ENCODE measurements at places on chromosomes 4 and X. TPM values are rescaled to one million over a fixed set of nuclear protein-coding genes. Genes with fewer than 3 reads are reported as not detected.

DNA sequence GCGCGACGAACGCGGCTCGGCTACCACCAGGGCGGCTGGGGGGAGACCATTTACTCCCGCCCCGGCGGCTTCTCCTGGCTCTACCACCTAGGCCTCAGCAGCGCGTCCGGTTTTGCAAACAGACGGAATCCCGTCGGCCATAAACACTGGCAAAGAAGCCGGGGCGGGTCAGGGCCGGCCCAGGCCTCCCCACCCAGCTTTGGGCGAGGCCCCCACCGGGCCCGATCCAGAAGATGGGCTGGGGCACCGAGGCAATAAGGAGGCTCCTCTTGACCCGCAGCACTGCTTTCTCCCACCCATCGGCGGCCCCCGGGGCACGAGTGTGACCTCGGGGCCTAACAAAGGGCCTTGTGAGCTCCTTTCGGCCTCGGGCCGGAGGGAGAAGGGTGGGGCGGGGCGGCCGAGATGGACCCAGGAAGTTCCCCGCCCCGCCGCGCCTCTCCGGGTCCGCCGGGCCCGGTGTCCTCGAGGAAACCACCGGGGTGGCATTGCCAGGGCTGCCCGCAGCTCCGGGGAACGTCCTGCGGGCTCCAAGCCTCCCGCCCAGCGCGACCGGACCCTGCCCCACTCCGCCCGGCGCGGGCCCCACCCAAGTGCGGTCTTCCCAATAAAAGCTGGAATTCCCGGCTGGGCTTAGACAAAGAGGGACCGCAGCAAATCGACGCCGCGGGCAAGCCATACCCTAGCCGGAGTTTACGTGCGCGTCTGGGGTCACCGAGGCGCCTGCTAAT, 5.9 kb downstream of the BCOR start:
- H3K27me3 ChIP-seq, result peaks cover 32% of the 10 kb centered on the region
- H3K27ac ChIP-seq, result no peak overlapping the region
- H3K4me1 ChIP-seq, result no peaks in the 10 kb centered on the region
- peak; percentile 72 for DNase-seq

Gene BEND2
- not detected for total RNA-seq

DNA sequence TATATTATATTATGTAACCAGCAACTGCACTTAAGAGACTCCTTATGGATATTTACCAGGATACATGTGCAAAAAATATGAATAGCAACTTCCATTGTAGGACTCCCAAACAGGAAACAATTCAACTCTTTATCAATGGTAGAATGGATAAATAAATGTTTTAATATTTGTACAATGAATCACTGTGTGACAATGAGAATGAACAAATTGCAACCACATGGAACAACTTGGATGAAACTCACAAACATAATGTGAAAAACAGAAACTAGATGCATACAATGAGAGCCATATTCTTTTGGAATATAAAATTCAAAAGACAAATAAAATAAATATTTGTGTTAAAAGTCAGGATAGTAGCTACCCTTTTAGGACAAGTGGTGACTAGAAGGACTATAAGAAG, 1015.7 kb downstream of the TECRL start:
- no peak for DNase-seq
- no peaks in the 10 kb centered on the region for H3K4me1 ChIP-seq
- H3K36me3 ChIP-seq, result no peaks in the 10 kb centered on the region
- no peaks in the 10 kb centered on the region for H3K27me3 ChIP-seq
- no peak overlapping the region for H3K27ac ChIP-seq

- H3K27me3 ChIP-seq, result no peaks in the 10 kb centered on the region
- H3K4me3 ChIP-seq, result no peak overlapping the region
- no peaks in the 10 kb centered on the region for H3K4me1 ChIP-seq
- DNase-seq, result no peak
Measured at GRCh38 chr4:163762741-163763140, 268.3 kb downstream of the TMA16 start.

Gene SETD7
- 99.5 TPM for total RNA-seq

DNA sequence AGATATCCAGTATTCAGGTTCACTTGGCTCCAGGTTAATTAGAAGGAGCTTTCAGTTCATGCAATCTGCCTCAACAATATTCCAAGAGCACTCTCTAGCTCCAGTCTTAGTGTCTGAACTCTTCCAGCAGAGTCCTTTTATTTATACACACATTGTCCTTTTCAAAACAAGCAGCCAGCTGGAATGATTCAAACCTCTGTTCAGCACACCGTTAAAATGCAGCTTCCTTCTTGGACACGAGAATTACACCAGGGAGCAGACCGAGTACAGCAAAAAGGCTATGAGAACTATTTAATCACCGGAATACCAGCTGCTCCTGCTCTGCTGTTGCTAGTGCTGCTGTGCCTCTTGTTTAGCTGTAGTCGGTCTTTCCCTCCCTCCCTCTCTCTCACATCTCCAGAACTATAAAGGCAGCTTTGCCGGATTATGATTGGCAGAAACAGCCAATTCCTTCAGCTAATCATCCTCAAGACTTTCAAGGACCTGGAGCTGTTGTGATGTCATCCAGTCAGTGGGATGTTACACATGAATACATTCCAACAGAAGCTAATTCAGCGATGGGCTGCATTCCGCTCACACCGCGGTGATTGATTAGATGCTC, at the start of gene NDST4:
Gene NDST4, minus strand, starts transcription at position 115 of the 601 bp plus-strand sequence. CDS start 36,584 bp downstream, outside the sequence.
- H3K36me3 ChIP-seq, result no peaks in the 10 kb centered on the region
- H3K27ac ChIP-seq, result no peak within 1 kb of the TSS
- DNase-seq, result no peak

DNA sequence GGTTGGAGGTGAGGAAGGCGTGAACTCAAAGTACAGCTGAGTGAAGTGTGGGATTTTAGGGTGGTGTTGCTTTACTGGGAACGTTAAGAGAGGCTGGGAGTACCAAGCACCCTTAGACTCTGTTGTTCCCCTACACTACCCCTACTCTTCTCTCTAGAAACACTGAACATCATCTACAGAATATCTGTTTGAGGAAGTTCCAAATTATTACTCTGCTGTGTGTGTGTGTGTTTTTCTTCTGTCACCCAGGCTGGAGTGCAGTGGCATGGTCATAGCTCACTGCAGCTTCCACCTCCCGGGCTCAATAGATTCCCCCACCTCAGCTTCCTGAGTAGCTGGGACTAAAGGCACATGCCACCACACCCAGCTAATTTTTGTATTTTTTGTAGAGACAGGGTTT, 76.7 kb upstream of the AP1S2 start:
- peaks cover 40% of the 10 kb centered on the region for H3K27me3 ChIP-seq
- no peak overlapping the region for H3K27ac ChIP-seq
- H3K36me3 ChIP-seq, result no peaks in the 10 kb centered on the region

Gene CNGA1
- total RNA-seq, result not detected

DNA sequence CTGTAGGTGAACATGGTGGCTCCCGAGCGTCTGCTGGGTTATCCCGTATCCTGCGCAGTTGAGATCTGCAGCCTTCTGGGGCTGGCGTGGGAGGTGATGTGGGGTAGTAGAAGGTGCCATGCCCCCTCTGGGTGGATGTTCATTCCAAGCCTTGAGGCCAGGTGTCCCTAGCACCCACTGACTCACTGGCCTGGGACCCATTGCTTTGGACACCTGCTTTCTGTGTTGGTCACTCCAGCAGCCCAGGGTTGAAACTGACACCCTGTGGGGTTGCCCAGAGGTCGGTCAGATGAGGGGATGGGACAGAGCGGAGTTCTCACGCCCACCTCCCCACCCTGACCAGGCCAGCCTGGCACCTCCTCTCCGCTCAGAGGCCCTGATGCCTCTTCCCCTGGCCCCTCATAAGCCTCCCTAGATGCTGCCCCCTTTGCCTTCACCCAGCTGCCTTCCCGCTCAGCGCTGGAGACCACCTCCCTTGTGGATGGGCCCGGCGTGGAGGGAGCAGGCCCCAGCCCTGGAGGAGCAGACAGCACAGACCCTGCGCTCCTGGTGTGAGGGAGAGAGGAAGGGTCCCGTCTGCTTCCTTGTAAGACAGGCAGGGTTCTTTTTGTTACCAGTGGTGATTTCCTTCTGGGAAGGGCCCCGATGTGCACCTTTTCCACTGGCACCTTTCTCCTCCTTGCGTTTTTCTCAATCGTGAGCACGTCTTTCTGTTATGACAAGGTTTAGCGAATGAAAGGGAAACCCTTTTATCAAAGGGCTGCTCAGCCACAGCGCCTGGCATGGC, 2.0 kb downstream of the DOK7 start:
- H3K4me1 ChIP-seq, result no peaks in the 10 kb centered on the region
- H3K36me3 ChIP-seq, result no peaks in the 10 kb centered on the region
- no peak overlapping the region for H3K27ac ChIP-seq
- peaks cover 37% of the 10 kb centered on the region for H3K27me3 ChIP-seq

Data from osteoblast (primary cell).